ENCODE measurements at places on chromosomes 4 and X.

- DNase-seq = no peak
Measured at GRCh38 chr4:1012034-1012739, 761 bp downstream of the FGFRL1 start.

- no peak for DNase-seq
Measured at GRCh38 chr4:89715631-89716030, 121.3 kb downstream of the SNCA start.

DNA sequence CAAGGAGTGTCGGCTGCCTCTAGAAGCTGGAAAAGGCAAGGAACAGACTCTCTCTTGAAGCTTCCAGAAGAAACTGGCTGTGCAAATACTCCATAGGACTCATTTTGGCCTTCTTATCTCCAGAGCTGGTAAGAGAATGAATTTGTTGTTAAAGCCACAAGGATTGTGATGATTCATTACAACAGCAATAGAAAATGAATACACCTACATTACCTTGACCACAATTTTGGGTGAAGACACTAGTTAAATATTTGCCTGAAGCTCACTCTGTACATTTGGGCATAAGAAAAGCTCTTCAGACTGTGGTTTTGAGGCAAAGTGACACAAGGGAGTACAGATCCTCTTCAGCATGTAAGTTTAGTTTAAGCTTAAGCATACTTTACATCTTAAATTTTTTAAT, 134.5 kb upstream of the TLL1 start:
- no peak for DNase-seq

GRCh38 chr4:121071640-121072223, 603 bp downstream of the NDNF start:
- no peak for DNase-seq

DNA sequence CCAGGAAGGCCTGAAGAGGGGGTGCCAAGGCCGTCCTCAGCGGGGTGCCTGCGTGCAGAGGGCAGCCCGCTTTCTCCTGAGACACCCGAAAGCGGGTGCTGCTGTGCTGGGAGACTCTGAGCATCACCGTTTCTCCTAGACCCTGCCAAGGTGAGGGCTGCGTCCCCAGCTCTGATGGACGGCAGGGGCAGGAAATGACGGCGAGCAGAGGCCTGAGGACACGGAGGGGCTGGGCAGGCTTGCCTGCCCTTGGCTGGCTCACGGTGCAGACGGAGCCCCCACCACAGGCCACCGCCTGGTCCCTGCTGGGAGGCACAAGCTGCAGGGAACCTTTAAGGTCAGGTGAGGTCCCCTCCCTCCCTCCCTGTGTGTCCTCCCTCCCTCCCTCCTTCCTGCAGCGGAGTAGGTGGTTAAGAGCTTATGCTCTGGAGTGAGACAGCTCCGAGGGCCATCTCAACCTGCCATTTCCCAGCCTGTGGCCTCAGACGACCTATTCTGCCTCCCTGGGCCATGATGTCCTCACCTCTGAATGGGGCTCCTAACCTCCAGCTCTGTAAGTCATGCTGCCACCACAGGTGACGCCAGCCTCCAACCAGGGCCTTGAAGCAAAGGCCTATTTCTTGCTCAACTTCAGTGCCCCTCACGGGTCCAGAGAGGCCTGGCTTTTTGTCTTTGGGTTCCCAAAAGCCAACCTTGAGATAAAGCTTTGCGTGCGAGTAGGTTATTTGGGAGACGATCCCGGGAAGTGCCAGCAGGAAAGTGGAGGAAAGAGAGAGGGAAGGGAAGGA, 54.2 kb upstream of the GRPEL1 start:
- DNase-seq = no peak

- no peak for DNase-seq
Measured at GRCh38 chr4:83174844-83175414, 60.4 kb upstream of the PLAC8 start.

DNA sequence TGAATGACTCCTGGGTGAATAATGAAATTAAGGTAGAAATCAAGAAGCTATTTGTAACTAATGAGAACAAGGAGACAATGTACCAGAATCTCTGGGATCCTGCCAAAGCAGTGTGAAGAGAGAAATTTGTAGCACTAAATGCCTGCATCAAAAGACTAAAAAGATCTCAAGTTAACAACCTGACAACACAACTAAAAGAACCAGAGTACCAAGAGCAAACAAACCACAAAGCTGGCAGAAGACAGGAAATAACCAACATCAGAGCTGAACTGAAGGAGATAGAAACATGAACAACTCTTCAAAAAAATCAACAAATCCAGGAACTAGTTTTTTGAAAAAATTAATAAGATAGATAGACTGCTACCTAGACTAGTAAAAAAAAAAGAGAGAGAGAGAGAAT, 8.4 kb downstream of the CFAP299 start:
- no peak for DNase-seq

- DNase-seq = no peak
Measured at GRCh38 chrX:13536551-13536950, 32.9 kb upstream of the EGFL6 start.

DNA sequence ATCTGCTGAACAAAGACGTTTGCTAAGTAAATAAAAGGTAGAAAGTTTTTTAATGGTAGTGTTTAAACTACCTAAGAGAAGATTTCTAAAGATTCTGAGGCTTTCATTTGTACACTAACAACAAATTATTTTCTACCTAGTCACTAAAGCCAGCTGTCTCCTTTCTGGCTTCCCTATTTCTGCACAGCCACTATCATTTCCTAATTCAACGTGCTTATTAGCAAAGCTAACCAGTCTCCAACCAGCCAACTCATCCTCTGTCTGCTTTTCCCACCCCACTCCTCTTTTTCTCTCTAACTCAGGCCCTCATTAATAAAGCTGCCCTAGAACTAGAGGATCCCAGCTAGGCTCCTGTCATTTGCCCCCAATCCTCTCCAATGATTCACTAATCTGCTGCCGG, 118.2 kb downstream of the ZNF827 start:
- no peak for DNase-seq

GRCh38 chrX:72498782-72499181, 73.9 kb downstream of the HDAC8 start:
- DNase-seq = no peak

GRCh38 chrX:13131396-13132137, 87.1 kb upstream of the FAM9C start:
- no peak for DNase-seq

- DNase-seq = no peak
Measured at GRCh38 chrX:114101081-114101480, 482.8 kb upstream of the HTR2C start.

- DNase-seq = no peak
Measured at GRCh38 chr4:152974468-152975379, 38.6 kb downstream of the FHDC1 start.

- DNase-seq = no peak
Measured at GRCh38 chr4:1082215-1083182, 30.9 kb downstream of the RNF212 start.

GRCh38 chr4:99300934-99301333, 10.1 kb upstream of the ADH1A start:
- no peak for DNase-seq

DNA sequence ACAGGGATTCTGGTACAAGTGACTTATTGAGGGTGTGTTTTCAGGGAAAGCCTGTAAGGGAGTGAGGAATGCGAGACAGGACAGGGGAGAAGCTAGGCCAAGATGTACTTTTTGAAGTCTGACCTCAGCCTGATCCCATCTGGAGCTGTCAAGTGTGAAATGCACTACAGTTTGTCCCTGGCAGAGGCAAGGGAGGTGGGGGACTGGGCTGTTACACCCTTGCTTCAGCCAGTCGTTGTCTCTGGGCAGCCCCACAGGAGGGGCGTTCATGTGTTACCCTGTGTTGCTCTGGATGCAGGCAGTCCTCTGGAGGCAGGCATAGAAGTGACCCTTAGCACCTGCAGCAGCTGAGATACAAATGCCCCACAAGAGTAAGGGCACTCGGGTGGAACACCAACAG, 25.8 kb downstream of the PPEF1 start:
- no peak for DNase-seq

GRCh38 chrX:114800719-114801118, 216.7 kb downstream of the IL13RA2 start:
- DNase-seq = no peak

GRCh38 chr4:41144812-41145211, 69.5 kb downstream of the APBB2 start:
- DNase-seq = no peak

GRCh38 chrX:104707572-104707971, 141.6 kb downstream of the IL1RAPL2 start:
- no peak for DNase-seq

DNA sequence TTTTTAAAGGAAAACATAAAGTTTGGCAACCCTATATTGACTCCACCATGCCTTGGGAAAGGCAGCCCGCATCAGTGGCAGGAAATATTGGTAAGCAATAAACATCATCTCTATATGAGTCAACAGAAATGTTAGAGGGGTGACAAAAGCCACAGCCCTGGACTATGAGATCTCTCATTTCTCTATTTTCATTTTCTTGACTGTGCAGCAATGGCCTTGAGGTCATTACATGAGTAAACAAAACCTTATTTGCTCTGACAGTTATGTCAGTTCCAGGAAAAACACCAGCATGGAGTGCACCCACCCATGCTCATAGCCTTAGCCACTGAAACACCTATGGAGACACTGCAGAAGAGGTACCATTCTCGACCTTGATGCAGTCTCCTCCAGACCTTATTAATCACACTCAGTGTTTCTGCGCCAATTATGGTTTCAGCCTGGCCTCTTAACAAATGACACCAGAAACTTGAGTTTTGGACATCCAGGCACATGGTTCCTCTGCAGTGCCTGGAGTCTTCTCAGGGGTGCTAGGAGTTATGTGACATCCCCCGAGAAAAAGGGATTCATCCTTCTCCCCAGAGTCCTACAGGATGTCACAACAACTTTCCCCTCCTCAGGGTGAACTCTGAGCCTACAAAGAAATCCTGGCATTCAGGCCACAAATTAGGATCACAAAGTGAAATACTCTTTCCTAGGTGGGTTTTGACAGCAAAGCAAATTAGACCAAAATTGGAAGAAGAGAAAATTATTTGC, 16.0 kb upstream of the HPGD start:
- no peak for DNase-seq

DNA sequence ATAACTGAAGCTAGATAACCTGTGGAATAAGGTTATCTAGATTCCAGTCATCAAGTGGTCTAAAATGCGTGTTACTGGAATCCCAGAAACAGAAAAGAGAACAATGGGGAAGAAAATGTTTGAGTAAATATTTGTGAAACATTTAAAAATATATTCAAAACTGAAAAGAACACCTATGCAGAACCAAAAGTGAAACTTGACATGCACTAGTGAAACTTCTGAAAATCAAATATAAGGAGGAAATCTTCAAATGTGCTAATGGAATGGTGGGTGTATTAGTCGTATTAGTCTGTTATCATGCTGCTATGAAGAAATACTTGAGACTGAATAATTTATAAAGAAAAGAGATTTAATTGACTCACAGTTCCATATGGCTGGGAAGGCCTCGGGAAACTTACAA, 512.4 kb upstream of the KLHL4 start:
- no peak for DNase-seq

DNA sequence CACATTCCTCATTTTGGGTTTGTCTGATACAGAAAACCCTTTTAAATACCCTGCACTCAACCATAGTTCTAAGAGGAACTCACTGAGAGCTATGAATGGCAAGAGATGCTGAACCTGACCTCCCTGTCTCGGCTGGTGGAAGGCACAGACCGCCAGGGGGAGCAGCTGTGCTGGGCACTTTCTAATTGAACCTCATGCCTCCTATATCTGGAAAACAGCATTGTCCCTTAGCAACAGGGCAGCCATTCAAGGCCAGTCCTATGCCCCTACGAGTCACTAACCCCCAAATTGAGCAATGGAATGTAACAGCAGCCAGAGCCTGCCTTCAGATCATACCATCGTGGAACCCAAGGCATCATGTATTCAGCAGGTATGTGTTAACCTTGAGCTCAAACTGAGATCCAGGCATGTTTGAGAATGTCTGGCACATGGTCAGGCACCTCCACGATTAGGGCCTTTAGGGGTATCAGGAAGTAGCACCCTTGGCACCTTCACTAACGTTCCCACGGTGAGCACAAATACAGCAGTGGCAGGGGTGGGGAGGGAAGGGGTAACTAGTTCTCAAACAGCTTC, 5.1 kb downstream of the USP27X start:
- peak; percentile 10 for DNase-seq

DNA sequence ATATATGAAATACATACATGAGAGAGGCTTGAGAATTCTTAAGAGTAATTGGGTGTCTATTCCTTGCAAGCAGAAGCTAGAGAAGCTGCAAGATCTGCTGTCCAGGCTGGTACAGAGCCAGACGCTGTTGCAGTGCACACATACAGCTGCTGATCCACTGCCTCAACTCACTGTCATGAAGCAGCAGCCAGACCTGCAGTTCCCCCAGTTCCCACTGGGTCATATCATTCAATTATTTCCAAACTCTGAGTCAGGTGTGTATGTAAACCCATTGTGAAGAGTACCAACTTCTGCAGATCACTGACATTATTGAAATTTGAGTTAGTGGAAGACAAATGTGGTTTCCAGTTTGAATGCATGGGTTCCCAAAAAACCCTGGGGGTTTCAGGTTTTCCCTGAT, 1212.8 kb upstream of the ADGRL3 start:
- no peak for DNase-seq

DNA sequence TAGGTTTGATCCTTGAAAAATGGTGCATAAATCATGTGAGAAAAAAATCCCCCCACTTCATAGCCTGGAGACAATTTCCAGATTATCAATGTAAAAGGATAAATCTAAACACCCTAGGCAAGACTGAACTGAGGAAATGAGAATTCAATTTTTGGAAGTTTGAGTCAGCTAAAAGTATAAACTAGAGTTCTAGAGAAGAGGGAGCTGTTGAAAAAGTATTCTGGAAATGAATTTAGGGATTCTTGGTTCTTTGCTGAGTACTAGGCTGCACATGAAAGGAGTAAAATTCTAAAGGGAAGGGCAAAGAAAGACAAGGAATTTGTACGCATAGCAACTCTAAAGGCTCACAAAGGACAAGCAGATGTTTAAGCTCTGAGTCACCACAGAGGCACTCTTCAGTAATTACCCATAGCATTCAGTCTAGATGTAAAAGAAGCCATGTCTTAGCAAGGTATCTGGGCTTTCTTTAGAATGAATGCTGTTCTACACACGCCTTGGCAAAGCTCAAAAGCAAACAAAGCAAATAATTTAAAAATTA, 896.5 kb downstream of the PDHA2 start:
- no peak for DNase-seq

DNA sequence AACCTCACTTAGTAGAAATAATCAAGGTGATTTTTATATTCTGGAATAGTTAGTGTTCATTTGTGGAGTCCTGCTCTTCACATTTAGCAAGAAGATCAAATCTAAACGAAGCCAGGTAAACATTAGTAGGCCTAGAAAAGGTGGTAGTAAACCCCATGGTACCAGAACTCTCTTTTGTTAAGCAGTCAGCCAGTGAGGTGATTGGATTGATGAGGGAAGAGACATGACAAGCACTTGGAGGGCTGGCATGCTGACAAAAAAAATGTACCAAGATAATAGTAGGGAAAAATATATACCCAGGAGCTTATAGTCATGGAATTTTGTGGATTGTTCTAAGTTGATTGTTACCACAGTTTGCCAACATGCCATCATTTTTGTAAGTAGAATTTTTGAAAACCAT, 163.8 kb downstream of the BANK1 start:
- no peak for DNase-seq

Measured in stimulated activated CD8-positive, alpha-beta memory T cell treated with anti-CD3 and anti-CD28 coated beads, Interleukin-4, amount 100 ng/mL, for 4 hours (primary cell).